ENCODE measurements at places on chromosomes 16 and 17.
A peak's percentile ranks its signal among the peaks of the same experiment; 100 is the strongest.

DNA sequence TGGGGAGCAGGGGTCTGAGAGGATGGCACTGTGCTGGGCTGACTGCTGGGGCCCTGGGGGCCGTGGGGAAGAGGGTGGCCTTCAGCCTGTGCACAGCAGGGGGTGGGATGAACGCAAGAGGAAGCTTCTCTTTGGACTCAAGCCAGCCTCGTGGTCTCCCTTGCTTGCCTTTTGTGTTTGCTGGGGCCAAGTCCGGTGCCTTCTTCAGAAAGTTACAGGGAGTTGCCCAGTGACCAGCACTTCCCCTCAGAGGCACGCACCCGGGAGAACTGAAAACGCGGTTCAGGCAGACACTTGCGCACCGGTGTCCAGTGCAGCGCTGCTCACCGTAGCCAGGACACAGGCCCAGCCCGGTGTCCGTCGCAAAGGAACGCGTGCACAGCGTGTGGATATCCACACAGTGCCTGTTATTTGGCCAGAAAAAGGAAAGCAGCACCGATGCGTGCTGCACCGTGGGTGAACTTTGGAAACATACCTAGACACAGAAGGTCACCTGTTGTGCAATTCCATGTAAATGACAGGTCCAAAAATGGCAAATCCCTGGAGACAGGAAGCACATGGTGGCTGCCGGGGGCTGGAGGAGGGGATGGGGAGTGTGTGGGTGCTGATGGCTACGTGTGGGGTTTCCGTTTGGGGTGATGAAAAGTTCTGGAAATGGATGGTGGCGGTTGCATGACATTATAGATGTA, 29.4 kb upstream of the NUDT16L1 start:
- peak; percentile 72 for DNase-seq

DNA sequence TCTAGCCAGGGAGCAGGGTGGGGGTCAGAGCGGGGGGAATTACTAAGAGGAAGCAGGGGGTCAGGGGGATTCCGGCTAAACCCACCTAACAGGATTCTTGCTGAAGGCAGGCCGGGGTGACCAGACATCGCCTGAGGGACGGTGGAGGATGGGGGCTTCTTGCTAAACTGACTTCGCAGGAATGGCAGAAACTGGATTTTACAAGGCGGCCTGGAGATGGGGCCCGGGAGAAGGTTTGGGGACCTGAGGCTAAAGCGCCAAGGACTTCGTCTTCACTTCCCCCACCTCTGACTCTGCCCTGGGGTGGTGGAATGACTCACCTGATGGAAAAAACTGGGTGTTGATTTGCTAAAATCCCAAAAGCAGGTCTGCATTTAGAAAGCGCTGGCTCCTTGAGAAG, 23.5 kb downstream of the LGALS3BP start:
- DNase-seq, result no peak

- no peak for DNase-seq
Observed at GRCh38 chr16:90031931-90032673, 12.8 kb upstream of the DBNDD1 start.

DNA sequence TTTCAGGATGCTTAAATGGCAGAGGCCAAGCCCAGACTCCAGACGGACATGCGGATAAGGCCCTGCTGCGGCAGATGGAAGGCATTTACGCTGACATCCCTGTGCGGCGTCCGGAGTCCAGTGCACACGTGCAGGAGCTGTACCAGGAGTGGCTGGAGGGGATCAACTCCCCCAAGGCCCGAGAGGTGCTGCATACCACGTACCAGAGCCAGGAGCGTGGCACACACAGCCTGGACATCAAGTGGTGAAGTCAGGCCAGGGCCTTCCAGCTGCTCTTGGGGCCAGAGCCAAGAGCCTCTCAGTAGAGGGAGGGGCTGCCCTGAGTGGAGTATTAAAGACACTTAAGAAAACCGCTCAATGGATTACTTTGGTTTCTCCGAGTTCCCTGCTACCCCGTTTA, 29.4 kb downstream of the NARF start:
- no peak for DNase-seq

- DNase-seq, result no peak
Observed at GRCh38 chr16:3536271-3536731, 35.5 kb downstream of the CLUAP1 start.

DNA sequence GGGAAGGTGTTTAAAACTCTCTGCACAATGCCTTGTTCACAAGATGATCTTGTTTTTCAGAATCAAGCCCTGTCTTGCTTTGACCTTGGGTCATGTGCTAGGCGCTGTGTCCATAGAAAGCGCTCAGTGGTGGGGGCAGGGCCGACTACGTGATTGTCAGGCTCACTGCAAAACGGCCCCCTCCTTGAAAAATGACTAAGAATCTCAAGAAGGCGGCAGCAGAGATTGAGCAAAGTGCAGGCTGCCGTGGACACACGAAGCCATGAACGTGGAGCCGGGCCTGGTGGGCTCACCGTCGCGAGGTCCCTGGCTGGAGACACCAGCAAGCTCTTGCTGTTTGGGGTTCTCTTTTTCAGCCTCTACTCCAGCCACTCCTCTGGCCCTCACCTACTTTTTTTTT, 10.2 kb downstream of the ATP2C2 start:
- DNase-seq, result no peak

GRCh38 chr17:42315402-42316156, 27.3 kb downstream of the STAT5A start:
- DNase-seq, result no peak

DNA sequence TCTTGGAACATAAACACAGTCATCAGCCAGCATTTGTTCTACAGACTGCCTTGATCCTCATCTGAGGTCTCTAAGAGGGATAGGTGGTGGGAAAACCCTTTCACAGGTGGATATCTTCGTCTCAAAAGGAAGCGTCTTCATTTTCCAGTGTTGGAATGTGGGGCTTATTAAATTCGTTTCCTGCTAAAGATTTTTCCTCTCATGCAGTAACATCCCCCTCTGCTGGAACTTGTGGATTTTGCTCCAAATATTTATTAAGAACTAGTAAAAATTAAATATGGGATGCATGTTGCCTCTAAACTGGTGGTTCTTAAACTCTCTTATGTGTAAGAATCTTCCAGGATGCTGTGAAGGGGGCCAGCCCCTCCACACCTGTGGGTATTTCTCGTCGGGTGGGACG, 20.1 kb upstream of the MLYCD start:
- no peak for DNase-seq

DNA sequence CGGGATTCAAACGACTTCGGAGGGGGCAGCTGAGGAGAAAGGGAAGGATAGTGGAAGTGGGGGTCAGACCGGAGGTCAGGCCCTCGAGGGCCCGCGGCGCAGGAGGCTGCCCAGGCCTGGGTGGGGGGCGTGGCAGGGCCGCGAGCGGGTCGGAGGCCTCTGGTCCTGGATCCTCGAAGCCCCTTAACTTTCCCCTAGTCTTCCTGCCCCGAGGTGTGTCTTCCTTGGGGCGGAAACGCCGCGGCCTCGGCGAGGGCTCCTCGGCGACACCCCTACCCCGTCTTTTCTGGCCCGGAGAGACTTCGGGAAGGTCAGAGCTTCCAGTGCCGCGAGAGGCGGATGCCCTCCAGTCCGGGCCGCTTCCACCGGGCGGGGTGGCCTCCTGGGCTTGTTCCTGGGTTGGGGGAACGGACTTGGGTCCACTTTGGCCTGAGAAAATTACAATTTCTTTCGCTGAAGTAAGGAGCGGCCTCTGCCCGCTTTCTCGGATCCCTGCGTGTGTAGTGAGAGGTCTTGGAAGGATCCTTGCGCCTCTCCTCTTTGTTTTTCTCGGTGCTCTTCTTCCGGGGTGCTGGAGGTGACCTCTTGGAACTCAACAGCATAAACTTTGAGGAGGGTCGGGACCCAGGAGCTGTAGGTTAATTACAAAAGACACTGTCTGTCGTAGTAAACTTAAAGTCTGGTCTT, 491 bp downstream of the IST1 start:
- no peak for DNase-seq

DNA sequence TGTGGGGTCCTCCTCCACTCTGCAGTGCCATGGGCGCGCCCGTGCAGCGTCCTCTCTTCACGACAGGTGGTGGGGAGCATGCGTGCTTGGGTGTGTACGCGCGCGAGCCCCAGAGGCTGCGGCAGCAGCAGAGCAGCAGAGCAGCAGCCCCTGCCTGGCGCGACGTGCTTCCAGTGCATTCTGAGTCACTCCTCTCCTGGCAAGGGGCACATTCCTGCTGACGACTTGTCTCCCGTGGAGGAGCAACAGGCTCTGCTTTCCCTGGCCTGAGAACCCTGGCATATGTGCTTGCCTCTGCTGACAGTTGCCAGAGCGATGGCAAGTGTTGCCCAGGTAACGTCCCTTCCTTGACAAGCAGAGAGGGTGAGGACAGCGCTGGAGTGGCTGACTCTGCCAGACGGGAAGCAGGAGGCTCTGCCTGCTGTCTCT, 133.8 kb upstream of the PLCG2 start:
- DNase-seq, result no peak

- no peak for DNase-seq
Observed at GRCh38 chr16:84124257-84125073, 7.7 kb upstream of the MBTPS1 start.

All from GDM1 (cell line).